ENCODE measurements at places on chromosomes 16 and 17.

- no peak for DNase-seq
These were observed 3.7 kb upstream of the STAT5A start for GRCh38 chr17:42284566-42284965.

DNA sequence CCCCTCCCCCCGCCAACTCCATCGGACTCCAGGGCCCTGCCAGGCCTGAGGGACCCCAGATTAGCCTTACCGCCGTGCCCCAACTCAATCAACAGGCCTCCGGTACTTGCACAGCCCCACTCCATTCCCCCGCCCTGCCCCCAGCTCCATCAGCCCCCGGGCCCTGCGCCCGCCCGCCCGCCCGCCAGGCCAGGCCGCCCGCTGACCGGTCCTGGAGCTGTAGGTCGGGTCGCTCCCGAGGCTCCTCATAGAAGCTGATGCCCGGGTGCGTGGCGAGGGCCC, 308 bp downstream of the GTF3C1 start:
- no peak for DNase-seq

DNA sequence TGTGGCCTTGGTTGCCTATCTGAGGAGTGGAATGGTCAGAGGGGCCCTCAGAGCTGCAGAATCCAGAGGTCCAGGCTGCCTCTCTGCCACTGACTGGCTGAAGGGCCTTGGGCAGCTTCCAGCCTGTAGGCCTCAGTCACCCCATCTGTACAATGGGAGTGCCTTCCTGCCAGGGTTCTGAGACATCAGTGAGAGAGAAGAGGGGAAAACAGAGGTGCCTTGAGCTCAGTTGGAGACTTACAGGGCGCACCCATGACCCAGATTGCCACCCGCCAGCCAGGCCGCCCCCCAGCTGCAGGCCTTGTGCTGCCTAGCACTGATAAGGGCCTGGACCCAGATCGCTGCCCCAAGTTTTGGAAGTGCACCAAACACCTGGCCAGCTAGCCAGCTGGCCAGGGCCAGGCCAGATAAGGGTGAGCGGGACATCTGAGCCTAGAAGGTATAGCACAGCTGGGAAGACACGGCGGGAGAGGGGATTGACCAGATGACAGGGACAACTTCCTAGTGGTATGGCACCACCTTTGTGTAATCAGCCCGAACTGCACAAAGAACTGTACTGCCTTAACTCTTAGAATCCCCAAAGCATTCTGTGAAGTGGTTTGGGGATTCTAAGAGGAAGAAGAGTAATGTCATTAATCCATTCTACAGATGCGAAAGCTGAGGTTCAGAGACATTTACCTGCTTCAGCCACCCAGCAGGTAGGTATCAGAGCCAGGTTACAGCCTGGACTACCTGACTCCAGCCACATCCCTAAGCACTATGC, 1.4 kb downstream of the SLC4A1 start:
- no peak for DNase-seq

DNA sequence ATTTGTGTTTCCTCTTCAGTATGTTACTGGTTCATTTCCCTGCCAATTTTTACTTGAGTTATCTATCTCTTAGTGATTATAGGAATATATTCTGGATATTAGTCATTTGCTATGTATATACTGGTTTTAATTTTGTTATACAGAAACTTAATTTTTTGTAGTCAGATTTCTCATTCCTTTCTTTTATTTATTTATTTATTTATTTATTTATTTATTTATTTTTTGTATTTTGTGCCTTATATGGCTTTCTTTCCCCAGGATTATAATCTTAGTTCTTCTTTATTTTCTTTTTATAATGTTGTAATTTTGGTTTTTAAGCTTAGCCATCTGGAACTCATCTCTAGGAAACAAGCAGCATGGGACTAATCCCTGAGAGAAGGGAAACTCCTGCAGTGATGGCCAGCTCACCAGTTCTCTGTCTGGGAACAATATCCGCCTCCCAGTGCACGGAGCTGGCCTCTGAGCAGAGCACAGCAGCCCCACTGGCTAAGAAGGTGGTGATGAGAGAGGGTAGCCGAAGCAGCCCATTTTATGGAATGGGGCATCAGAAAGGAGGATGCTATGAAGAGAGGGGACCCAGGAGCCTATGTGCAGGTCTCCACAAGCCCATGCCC, 54.5 kb upstream of the ADORA2B start:
- no peak for DNase-seq

DNA sequence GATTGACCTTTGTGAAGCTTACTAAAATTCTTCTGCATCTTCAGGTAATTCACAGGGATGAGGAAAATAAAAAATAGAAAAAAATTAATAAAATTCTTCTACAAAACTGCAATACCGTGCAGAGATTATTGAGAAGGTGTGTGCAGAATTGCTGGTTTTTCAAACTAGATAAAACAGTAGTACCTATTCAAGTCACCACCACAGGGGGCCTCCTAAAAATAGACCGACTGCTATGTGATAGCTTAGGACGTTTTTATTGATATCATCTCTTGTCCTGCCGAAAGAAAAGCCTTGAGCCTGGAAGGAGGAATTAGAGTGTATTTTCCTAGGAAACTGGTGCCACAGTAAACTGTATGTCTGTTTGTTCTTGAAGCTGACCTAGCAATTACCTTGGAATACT, 325.9 kb downstream of the ZFHX3 start:
- no peak for DNase-seq

DNA sequence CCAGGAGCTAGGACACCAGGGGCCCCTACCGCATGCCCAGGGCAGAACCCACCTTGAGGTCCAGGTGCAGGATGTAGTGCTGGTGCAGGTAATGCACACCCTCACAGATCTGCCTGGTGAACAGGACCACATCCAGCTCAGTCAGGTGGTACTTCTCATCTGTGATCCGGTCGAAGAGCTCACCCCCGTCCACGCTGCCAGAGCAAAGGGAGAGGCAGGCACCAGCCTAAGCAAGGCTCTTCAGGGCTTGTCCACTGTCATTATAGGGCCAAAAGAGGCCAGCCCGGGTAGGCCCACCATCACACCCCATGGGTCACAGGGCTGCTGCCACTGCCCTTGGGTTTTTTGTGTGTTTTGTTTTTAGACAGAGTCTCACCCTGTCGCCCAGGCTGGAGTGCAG, 21.0 kb downstream of the MYLK3 start:
- DNase-seq: no peak
